ENCODE measurements at places on chromosomes 7 and 10.

DNA sequence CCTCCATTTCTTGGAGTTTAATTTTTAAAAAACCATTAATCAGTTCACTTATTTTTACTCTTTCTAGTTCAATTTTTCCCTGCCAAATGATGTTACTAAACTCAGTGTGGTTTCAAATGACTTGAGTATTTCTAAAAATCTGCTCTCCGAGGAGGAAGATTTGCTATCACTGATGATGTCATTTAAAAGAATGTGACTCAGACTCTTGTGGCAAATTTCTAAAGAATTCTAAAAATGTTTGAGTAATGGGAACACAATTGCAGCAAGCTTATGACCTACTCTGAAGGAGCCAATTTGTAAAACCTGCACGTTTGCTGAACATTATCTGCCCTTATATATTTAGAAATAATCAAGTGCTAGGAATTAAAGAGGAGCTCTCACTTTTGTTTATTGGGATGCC lies 88.6 kb downstream of the SPAG6 start:
- no peak for DNase-seq

DNA sequence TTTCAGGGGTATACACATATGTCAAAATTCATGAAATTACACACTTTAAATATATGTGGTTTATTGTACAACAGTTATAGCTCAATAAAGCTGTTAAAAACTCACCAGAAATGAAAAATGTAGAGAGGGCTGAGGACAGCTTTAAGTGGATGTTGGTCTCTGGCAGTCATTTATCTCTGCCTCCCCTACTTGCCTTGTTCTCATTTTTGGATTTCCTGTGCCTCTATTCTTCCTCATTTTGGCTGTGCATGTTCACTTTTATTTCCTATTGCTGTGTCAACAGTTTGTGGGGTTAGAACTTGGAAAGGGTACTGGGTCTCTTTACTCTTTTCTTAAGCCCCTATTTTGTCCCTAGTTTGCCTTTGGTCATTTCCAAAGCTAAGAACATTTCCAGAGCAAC lies 18.6 kb upstream of the MEST start:
- no peak for DNase-seq

DNA sequence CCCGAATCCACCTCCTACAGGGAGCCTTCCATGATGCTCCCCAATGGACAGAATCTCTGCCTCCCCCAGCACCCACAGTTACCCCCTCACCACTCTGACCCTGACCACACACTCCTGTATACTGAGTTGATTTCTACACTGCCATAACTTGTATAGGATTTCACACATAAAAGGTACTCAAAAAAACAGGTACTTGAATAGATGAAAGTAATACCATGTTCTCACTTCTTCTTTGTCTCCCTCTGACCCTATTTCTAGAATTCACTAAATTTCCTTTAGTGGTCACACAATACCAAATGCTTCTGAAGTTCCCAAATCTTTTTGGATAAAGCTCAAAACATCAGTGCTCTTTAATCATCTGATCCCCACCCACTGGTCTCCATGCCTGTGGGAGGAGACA lies 45.4 kb downstream of the HSPA12A start:
- no peak for DNase-seq

- DNase-seq, result no peak
Observed at GRCh38 chr10:77637532-77638320, at the start of gene KCNMA1. Gene KCNMA1, minus strand, starts transcription at chr10:77637808.

GRCh38 chr10:93758891-93759410 lies 1.2 kb downstream of the LGI1 start:
- DNase-seq, result no peak

DNA sequence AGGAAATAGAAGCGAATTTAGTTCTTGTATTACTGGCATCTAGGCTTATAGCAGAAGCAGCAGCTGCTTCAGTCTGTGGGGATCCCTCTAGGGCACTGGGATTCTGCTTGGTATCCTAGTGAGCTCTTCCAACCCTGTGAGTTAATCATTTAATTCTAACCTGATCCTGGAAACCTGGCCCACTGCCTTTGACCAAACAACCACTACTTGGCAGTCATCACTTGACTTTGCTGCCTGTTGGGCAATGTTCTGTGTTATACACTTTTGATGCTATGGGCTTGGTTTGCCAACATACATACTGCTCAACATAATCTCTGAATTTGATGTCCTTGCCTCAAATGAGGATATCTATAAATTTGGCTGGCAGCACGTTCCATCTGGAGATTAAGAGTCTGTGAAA lies 813.4 kb downstream of the ANKRD7 start:
- no peak for DNase-seq

DNA sequence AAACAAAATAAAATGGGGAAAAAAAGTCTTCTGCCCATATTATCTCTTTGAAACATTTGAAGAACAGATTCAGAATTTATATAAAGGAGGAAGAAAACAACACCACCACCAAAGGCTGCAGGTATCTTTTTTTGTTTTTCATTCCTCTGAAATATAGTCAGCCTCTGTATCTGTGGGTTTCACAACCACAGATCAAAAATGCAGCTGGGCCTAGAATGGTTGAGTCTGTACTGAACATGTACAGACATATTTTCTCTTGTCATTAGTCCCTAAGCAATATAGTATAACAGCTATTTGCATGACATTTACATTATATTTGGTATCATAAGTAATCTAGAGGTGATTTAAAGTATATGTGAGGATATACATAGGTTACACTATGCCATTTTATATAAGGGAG lies 559.7 kb upstream of the LRRN3 start:
- no peak for DNase-seq

DNA sequence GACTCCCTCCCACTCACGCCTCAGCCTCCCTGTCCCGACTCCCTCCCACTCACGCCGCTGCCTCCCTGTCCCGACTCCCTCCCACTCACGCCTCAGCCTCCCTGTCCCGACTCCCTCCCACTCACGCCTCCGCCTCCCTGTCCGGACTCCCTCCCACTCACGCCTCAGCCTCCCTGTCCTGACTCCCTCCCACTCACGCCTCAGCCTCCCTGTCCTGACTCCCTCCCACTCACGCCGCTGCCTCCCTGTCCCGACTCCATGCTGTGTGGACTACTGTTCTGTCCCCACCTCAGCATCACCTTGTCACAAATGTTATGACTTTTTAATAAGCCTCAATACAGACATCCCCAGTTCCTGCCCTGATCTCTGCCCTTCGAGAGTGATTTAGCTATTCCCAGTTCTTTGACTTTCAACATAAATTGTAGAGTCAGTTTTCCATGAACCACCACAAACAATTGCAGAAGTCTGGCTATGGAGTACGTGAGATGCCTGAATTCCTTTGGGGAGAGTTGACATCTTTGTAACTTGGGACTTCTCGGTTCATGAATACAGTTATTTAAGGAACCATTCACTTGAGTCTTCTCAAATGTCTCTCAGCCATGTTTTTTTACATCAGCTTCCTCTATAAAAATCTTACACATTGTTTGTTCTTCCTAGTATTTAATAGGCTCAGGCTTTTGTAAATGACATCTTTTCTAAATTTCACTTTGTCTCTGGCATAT lies 71.9 kb downstream of the FOXL3 start:
- no peak for DNase-seq

DNA sequence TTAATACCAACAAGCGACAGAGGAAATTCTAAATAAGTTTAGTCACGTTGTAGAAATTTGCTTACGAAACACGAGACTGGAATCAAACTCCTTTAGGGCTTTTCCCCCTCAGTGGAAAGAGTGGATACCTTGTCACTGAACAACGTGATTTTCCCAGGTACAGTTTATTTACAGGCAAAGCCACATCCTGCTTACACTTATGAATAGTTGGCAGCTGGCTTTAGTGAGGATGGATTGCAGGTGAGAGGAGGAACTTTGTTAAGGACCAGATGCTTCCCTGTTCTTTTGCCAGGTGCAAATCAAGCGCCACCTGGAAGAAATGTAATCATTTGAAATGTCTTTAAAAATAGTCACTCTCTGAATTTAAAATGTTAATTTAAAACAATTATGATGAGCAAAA lies 282.4 kb downstream of the ADARB2 start:
- no peak for DNase-seq

Data from stimulated activated CD8-positive, alpha-beta memory T cell treated with anti-CD3 and anti-CD28 coated beads, Interleukin-7, amount 100 ng/mL, for 1 hour (primary cell).